ENCODE measurements at places on chromosomes 4 and X. TPM values are rescaled to one million over a fixed set of nuclear protein-coding genes. Genes with fewer than 3 reads are reported as not detected.

The SMIM10 gene
- total RNA-seq, result 0.20 TPM

The ARX gene
- 0.38 TPM for total RNA-seq

The TLR8 gene
- not detected for total RNA-seq

The CXCL10 gene
- total RNA-seq, result 0.20 TPM

The HSFX1 gene
- 0.33 TPM for total RNA-seq

The GRIA2 gene
- not detected for total RNA-seq

The DUX4 gene
- total RNA-seq, result not detected

The ADH1A gene
- not detected for total RNA-seq

The MMRN1 gene
- total RNA-seq, result not detected

The FANCB gene
- total RNA-seq, result 3.6 TPM

The SPIN2B gene
- total RNA-seq, result 9.4 TPM

The PF4V1 gene
- not detected for total RNA-seq

The GATA1 gene
- total RNA-seq, result not detected

The PLXNB3 gene
- 3.5 TPM for total RNA-seq

The EXOSC9 gene
- total RNA-seq, result 24.6 TPM

The UBL4A gene
- 72.0 TPM for total RNA-seq
